Hepatocyte (in vitro differentiated cells): ENCODE measurements at places on chromosomes 7 and 10.

GRCh38 chr7:138750901-138751464 lies 46.8 kb upstream of the TMEM213 start:
- no peaks in the 10 kb centered on the region for H3K27me3 ChIP-seq
- peaks cover 8% of the 10 kb centered on the region for H3K4me1 ChIP-seq
- no peak overlapping the region for H3K4me3 ChIP-seq
- no peak overlapping the region for H3K27ac ChIP-seq
- no peak for DNase-seq

DNA sequence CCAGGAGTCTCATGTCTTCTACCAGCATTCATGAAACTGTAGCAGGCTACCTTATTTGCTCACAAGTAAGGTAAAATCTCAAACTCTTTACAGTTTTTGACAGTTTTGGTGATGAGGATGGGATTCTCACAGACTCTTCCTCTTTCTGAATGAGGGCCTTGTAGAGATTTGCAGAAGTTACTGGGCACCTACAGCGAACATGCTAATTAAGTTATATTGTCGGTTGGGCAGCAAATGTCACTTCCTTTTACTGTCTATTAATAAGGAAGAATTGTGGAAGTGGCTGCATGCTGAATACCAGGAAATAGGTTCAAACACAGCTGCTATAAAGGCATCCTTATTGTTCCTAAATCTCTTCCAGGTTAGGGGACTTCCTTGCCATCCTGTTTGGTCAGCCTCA lies 189.6 kb downstream of the DNAJC1 start:
- H3K27ac ChIP-seq: no peak overlapping the region
- H3K27me3 ChIP-seq: no peaks in the 10 kb centered on the region
- H3K4me1 ChIP-seq: no peaks in the 10 kb centered on the region
- no peak overlapping the region for H3K4me3 ChIP-seq
- DNase-seq: no peak
- no peaks in the 10 kb centered on the region for H3K36me3 ChIP-seq

GRCh38 chr7:65265933-65266519 lies 107.6 kb upstream of the ZNF92 start:
- H3K36me3 ChIP-seq: no peaks in the 10 kb centered on the region
- DNase-seq: no peak
- H3K27me3 ChIP-seq: no peaks in the 10 kb centered on the region
- H3K4me3 ChIP-seq: no peak overlapping the region
- no peak overlapping the region for H3K27ac ChIP-seq

DNA sequence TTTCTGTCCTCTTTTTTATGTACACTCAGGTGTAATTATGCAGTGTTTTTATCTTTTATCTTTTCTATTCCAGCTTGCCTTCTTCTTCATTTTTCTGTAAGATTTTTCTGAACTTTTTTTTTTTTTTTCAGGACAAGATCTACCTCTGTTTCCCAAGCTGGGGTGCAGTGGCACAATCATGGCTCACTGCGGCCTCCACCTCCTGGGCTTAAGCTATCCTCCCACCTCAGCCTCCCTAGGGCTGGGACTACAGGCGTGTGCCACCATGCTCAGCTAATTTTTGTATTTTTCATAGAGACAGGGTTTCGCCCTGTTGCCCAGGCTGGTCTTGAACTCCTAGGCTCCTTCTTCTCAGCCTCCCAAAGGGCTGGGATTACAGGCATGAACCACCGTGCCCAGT lies 6.3 kb upstream of the CALD1 start:
- H3K27ac ChIP-seq: no peak overlapping the region
- DNase-seq: no peak
- H3K27me3 ChIP-seq: no peaks in the 10 kb centered on the region
- H3K4me1 ChIP-seq: peaks cover 8% of the 10 kb centered on the region
- no peaks in the 10 kb centered on the region for H3K36me3 ChIP-seq

GRCh38 chr7:26006426-26006825 lies 145.6 kb upstream of the NFE2L3 start:
- peak overlapping the region; percentile 63 for H3K27ac ChIP-seq
- no peaks in the 10 kb centered on the region for H3K27me3 ChIP-seq
- H3K4me3 ChIP-seq: no peak overlapping the region
- H3K4me1 ChIP-seq: peaks cover 16% of the 10 kb centered on the region
- no peaks in the 10 kb centered on the region for H3K36me3 ChIP-seq

GRCh38 chr7:55365205-55365674 lies at the start of gene LANCL2:
LANCL2 (plus strand) TSS chr7:55365337; CDS start chr7:55366026, 689 bp downstream.
- DNase-seq: no peak
- peak within 1 kb of the TSS; percentile 99 for H3K27ac ChIP-seq
- H3K4me1 ChIP-seq: peaks cover 11% of the 10 kb centered on the region
- H3K36me3 ChIP-seq: no peaks in the 10 kb centered on the region
